ENCODE measurements at places on chromosomes 6 and 20.

- ATAC-seq, result no peak
- no peaks in the 10 kb centered on the region for H3K36me3 ChIP-seq
- no peaks in the 10 kb centered on the region for H3K4me1 ChIP-seq
- H3K27ac ChIP-seq, result no peak overlapping the region
Observed at GRCh38 chr6:82251942-82252341, 4.4 kb upstream of the IBTK start.

DNA sequence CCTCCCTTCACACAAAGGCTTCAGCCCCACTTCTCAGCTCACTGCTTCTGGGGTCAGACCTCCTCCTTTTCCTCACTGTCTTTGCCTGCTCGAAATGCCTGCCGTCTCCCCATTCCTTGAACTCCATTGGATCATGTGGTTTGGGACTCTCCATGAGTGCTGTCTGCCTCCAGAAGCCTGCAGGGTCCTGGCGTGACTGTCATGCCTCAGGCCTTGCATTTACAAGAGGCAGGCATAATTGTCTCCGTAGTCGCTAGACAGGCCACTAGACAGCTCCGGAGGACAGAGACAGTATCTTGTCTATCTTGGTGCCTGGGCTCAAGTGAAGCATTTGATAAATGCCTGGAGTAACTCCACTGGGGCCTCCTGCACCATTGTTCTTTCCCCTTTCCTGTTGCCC lies 15.3 kb downstream of the PNLDC1 start:
- H3K27ac ChIP-seq, result no peak overlapping the region
- no peak for ATAC-seq
- H3K27me3 ChIP-seq, result no peaks in the 10 kb centered on the region
- H3K4me1 ChIP-seq, result peaks cover 11% of the 10 kb centered on the region

DNA sequence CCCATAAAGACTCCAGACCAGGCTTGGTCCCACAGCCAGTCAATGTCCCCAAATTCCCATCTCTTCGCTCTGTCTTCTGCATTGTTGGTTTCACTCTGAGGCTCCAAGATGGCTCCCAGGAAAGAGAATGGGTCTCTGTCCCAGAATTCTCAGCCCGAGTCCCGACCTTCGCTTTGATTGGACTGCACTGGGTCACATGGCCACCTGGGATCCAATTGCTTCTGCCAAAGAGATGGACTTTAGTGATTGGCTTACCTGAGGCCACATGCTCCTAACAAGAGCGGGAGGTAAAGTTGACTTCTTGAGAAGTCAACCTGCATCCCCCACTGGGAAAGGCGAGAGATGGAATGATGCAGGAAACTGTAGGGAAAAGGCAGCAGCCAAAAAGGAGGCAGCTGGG lies 104.7 kb upstream of the PMEPA1 start:
- no peaks in the 10 kb centered on the region for H3K36me3 ChIP-seq
- H3K27me3 ChIP-seq, result peaks cover 17% of the 10 kb centered on the region
- no peak overlapping the region for H3K27ac ChIP-seq
- no peak for ATAC-seq
- H3K4me3 ChIP-seq, result no peak overlapping the region

GRCh38 chr6:91243436-91243835 lies 656.6 kb upstream of the MAP3K7 start:
- no peaks in the 10 kb centered on the region for H3K4me1 ChIP-seq
- no peaks in the 10 kb centered on the region for H3K36me3 ChIP-seq

DNA sequence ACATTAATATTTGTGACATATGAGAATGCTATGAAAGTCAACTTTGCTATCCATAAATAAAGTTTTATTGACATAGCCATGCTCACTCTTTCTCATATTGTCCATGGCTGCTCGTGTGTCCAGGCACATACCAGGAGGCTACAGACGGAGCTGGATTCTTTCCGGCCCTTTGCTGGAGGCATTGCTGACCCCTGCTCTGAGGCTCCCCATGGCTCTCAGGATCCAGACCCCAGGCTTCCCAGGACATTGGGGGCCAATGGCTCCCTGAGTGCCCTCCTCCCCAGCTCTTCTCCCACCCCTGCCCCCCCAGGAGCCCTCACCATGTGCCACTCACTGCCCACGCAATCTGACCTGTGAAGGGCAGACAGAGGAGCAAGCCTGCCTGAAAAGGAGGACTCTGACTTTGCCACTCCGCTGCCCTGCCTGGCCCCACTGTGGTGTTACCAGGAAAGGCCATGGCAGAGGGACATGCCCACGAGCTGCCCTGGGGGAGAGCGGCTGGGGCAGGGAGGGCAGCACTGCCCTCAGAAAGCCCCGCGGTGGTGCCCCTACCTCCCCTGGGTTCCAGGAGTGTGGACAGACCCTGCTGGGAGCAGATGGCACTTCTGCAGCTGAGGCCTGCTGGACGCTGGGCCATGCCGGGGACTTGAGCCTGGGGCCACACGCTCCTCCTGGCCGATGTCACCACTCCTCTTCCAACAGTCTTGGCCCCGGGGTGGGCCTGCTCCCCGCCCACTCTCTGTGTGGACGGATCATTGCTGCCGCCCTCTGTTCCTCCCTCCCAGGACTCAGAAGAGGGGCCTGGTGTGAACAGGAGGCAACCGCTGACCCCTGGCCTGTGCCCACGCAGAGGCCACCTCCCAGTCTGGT lies 97.8 kb upstream of the BHLHE23 start:
- no peaks in the 10 kb centered on the region for H3K27me3 ChIP-seq
- no peak overlapping the region for H3K27ac ChIP-seq
- no peak for ATAC-seq
- no peaks in the 10 kb centered on the region for H3K4me1 ChIP-seq

DNA sequence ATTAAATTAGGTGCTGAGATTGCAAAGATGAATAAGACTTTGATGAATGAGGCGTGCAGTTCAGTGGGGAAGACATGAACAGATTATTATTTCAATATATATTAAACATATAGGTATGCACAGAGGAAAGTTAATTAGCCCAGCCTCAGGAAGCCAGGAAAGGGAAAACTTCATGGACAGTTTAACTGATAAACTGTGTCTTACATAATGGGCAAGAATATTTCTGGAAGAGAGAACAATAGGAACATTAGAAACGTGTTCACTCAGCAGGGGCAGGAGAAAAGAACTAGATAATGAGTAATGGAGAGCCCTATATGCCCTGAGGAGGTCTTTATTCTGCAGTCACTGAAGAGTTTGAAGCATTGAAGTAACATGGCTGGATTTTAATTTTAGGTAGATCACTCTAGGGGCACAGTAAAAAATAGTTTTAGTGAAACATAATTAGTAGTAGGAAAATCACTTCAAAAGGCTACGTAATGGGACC lies 23.6 kb downstream of the CEP57L1 start:
- ATAC-seq, result no peak
- H3K36me3 ChIP-seq, result no peaks in the 10 kb centered on the region
- no peak overlapping the region for H3K4me3 ChIP-seq

- ATAC-seq, result no peak
- no peaks in the 10 kb centered on the region for H3K4me1 ChIP-seq
- no peaks in the 10 kb centered on the region for H3K36me3 ChIP-seq
- no peak overlapping the region for H3K4me3 ChIP-seq
- H3K27me3 ChIP-seq, result peaks cover under 1% of the 10 kb centered on the region
Observed at GRCh38 chr20:17172836-17173516, 53.9 kb upstream of the PCSK2 start.

GRCh38 chr20:13841206-13841605 lies 56.4 kb downstream of the NDUFAF5 start:
- H3K4me3 ChIP-seq, result no peak overlapping the region
- H3K27me3 ChIP-seq, result peaks cover 13% of the 10 kb centered on the region
- no peak overlapping the region for H3K27ac ChIP-seq
- ATAC-seq, result no peak

DNA sequence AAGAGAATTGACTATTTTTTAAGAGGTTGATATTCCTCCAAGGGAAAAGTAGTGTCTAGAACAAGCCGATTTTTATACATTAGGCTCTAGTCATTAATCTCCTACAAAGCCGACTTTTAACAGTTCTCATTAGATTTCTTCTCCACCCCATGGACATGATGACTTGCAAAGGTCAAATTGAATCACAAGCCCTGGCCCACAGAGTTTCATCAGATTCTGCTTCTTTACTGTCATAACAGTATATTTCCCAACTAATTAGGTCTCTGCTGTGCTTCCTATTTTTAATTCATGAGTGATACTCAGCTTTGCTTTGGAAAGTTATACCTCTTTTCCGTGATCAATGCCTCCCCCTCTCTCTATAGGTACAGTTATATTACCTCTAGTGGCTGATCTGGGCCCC lies 90.6 kb upstream of the ADGRB3 start:
- H3K4me3 ChIP-seq, result no peak overlapping the region
- ATAC-seq, result no peak
- no peak overlapping the region for H3K27ac ChIP-seq
- H3K27me3 ChIP-seq, result no peaks in the 10 kb centered on the region
- H3K36me3 ChIP-seq, result no peaks in the 10 kb centered on the region

GRCh38 chr6:100453701-100454521 lies 10.8 kb downstream of the SIM1 start:
- ATAC-seq, result no peak
- H3K36me3 ChIP-seq, result peaks cover 17% of the 10 kb centered on the region
- H3K27me3 ChIP-seq, result peaks cover 52% of the 10 kb centered on the region
- no peak overlapping the region for H3K4me3 ChIP-seq
- H3K4me1 ChIP-seq, result no peaks in the 10 kb centered on the region
- H3K27ac ChIP-seq, result no peak overlapping the region

DNA sequence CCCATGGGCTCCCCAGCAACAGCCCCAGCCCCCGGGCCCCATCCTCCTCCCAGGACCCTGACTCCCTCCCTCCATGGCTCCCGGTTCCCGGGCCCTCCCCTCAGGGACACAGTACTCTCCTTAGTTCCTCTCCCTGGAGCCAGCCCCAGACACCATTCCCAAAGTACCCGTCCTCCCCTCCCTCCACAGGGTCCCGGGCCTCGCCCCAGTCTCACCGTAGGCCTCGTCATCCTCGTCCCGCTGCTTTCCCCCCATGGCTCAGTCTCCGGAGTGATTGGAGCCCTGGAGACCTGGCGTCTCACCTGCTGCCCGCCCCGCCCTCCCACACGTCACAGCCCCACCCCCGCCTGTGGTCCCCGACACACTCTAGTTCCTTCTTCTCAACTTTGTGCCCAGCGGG lies at the start of gene SLC44A4:
Gene SLC44A4 (minus strand): TSS at position 272 of the 400 bp plus-strand sequence. CDS start 17 bp downstream, at position 255.
- peaks cover 41% of the 10 kb centered on the region for H3K36me3 ChIP-seq
- peaks cover 3% of the 10 kb centered on the region for H3K4me1 ChIP-seq
- H3K4me3 ChIP-seq, result no peak within 1 kb of the TSS
- H3K27ac ChIP-seq, result no peak within 1 kb of the TSS
- H3K27me3 ChIP-seq, result no peaks in the 10 kb centered on the region

- no peak for ATAC-seq
- no peaks in the 10 kb centered on the region for H3K4me1 ChIP-seq
- no peaks in the 10 kb centered on the region for H3K36me3 ChIP-seq
- H3K27ac ChIP-seq, result no peak overlapping the region
- no peak overlapping the region for H3K4me3 ChIP-seq
- H3K27me3 ChIP-seq, result no peaks in the 10 kb centered on the region
Observed at GRCh38 chr6:167163476-167164011, 5.8 kb upstream of the GPR31 start.

GRCh38 chr20:51620432-51620831 lies 77.9 kb upstream of the NFATC2 start:
- H3K4me3 ChIP-seq, result no peak overlapping the region
- peaks cover 1% of the 10 kb centered on the region for H3K27me3 ChIP-seq
- H3K27ac ChIP-seq, result no peak overlapping the region
- peaks cover 4% of the 10 kb centered on the region for H3K4me1 ChIP-seq
- H3K36me3 ChIP-seq, result no peaks in the 10 kb centered on the region

GRCh38 chr20:49132995-49133478 lies 55.1 kb downstream of the STAU1 start:
- H3K36me3 ChIP-seq, result peaks cover 93% of the 10 kb centered on the region
- no peak for ATAC-seq

GRCh38 chr6:1004885-1005630 lies 306.8 kb upstream of the FOXQ1 start:
- no peak overlapping the region for H3K4me3 ChIP-seq
- H3K4me1 ChIP-seq, result no peaks in the 10 kb centered on the region
- H3K27ac ChIP-seq, result no peak overlapping the region
- no peak for ATAC-seq

GRCh38 chr20:51404297-51405060 lies 138.0 kb downstream of the NFATC2 start:
- ATAC-seq, result peak; percentile 84
- peak overlapping the region; percentile 98 for H3K27ac ChIP-seq
- H3K4me3 ChIP-seq, result peak overlapping the region; percentile 85
- H3K36me3 ChIP-seq, result peaks cover 94% of the 10 kb centered on the region

GRCh38 chr6:168815229-168815628 lies 374.2 kb downstream of the SMOC2 start:
- H3K27me3 ChIP-seq, result peaks cover 30% of the 10 kb centered on the region
- no peak overlapping the region for H3K27ac ChIP-seq
- H3K4me3 ChIP-seq, result no peak overlapping the region
- H3K4me1 ChIP-seq, result no peaks in the 10 kb centered on the region

- no peaks in the 10 kb centered on the region for H3K27me3 ChIP-seq
- H3K27ac ChIP-seq, result no peak overlapping the region
- H3K4me1 ChIP-seq, result no peaks in the 10 kb centered on the region
Observed at GRCh38 chr6:62371453-62372210, 85.6 kb upstream of the KHDRBS2 start.

DNA sequence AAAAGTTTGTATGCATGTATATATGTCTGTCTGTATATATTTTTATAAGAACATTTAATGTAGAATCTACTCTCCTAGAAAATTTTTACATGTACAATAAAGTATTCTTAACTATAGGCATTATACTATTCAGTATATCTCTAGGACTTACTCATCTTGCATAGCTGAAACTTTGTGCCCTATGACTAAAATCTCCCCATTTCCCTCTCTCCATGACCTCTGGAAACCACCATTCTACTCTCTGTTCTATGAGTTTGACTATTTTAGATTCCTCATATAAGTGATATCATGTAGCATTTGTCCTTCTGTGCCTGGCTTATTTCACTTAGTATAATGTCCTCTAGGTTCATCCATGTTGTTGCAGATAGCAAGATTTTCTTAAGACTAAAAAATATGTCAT lies 205.1 kb upstream of the SMLR1 start:
- no peaks in the 10 kb centered on the region for H3K36me3 ChIP-seq
- no peaks in the 10 kb centered on the region for H3K27me3 ChIP-seq
- H3K4me3 ChIP-seq, result no peak overlapping the region
- peaks cover 11% of the 10 kb centered on the region for H3K4me1 ChIP-seq
- peak; percentile 85 for ATAC-seq

DNA sequence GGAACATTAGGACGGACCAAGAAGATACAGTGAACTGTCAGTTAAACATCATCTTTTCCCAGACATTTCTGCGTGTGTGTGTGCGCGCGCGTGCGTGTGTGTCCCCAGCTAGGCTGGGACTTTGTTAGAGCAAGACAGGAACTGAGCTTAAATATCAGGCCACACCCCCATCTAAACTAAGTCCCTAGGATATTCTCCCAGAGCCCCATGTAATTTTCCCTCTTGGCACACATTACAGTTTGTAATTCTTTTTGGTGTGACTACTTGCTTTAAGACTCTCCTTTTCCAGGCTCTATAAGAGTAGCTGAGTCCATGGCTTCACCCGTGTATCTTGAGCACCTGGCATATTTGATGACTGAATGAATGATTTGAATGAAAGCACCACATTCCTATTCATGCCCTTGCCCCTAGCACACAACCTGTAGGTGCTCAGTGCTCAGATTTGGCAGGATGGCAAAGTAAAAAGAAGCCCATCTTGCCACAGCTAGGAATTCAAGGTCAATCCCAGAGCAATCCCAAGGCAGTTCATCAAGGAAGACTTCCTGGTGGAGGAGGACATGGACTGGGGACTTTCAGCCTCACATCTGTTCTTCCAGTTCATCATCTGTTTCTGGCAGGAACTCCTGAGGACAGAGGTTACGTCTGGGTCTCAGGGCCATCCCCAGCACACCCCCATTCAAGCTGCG lies 69.2 kb downstream of the MRPL14 start:
- H3K27me3 ChIP-seq, result peaks cover 3% of the 10 kb centered on the region
- ATAC-seq, result no peak
- H3K36me3 ChIP-seq, result no peaks in the 10 kb centered on the region
- H3K27ac ChIP-seq, result peak overlapping the region; percentile 71
- peak overlapping the region; percentile 27 for H3K4me3 ChIP-seq

GRCh38 chr20:43878776-43879175 lies 35.9 kb upstream of the TOX2 start:
- no peak overlapping the region for H3K4me3 ChIP-seq
- no peak for ATAC-seq
- H3K27ac ChIP-seq, result no peak overlapping the region
- H3K27me3 ChIP-seq, result peaks cover 25% of the 10 kb centered on the region
